NAMALWA (cell line): ENCODE measurements at places on chromosomes 2 and 18.

- no peak for DNase-seq
Measured at GRCh38 chr2:8488001-8488738, 193.7 kb upstream of the ID2 start.

DNA sequence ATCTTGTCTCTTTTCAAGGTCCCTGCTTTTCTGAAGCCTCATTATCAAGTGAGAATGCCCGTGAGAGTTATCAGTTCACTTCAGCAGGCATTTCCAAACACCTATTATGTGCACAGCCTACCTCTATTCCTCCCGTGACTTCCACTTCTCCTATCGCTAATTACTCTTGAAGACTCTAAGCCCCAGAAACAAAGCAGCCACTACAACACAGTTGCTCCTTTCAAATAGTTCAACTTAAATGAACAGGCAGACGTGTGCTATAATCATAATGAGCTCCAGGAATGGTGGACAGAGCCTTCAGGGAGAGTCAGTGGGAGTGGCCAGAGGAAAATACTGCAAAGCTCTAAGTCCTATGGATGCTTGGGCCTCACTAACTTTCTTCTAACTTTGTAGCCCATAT is 159.0 kb downstream of the RDH14 start:
- no peak for DNase-seq

GRCh38 chr2:44715671-44716081 is 225.8 kb upstream of the SIX3 start:
- no peak for DNase-seq

- DNase-seq, result peak; percentile 28
Measured at GRCh38 chr2:170177950-170178781, at the start of gene MYO3B. MYO3B (plus strand) TSS chr2:170178147; CDS start chr2:170178288, 141 bp downstream.

DNA sequence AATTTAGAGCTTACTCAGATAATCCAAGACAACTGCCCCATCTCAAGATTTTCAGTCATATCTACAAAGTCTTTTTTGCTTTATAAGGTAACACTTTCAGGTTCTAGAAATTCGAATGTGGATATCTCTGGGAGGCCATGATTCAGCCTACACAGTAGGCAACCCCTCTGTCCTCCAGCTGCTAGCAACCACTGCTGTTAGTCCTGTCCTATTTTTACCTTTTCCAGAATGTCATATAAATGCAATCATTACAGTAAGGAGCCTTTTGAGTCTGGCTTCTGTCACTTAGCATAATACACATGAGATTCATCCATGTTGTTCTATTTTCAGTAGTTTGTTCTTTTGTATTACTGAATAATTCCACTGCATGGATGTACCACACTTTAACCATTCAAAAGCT is 28.5 kb upstream of the MARCHF7 start:
- DNase-seq, result no peak

DNA sequence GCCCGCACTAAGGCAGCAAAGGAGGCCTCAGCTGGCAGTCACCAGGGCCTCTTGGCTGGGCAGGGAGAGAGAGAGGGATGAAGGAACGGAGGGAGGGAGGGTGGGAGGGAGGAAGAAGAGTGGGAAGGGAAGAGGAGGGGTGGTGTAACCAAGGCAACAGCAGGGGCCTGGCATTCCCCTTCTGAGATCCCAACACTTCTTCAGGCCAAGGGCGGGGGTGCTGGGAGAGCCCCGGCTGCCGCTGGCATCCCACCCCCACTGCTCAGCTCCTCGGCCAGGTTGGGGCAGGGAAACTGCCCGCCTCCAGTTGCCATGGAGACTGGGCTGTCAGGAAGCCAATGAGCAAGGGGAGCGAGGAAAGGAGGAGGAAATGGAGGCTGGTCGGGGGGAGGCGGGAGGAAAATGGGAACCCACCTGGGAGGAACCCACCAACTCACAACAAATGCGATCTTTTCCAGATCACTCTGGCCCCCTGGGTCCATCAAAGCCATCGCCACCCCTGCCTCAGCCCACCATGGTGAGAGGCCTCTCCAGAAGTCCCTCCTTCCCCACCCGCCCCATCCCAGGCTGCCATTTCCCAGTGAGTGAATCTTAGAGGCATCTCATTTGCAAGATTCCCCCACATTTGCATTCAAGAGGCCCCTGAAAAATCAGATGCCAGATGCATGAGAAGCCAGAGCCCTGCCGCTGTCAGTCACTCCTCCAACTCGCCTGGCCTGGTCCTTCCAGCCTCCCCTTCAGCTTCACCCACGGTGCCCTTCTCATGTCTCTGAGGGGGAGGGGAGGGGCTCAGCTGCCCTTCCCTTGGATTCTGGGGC is 12.4 kb downstream of the SH2D6 start:
- DNase-seq, result no peak

GRCh38 chr2:187569042-187569441 is 14.8 kb upstream of the TFPI start:
- no peak for DNase-seq

GRCh38 chr2:106705877-106706276 is 180.1 kb downstream of the ST6GAL2 start:
- DNase-seq, result no peak

GRCh38 chr18:11369556-11369955 is 220.2 kb upstream of the PIEZO2 start:
- no peak for DNase-seq

GRCh38 chr18:9779630-9780029 is 71.5 kb downstream of the RAB31 start:
- no peak for DNase-seq

- DNase-seq, result no peak
Measured at GRCh38 chr2:160226367-160226766, 26.3 kb upstream of the ITGB6 start.

GRCh38 chr2:9288233-9288632 is 81.6 kb downstream of the ASAP2 start:
- DNase-seq, result no peak

DNA sequence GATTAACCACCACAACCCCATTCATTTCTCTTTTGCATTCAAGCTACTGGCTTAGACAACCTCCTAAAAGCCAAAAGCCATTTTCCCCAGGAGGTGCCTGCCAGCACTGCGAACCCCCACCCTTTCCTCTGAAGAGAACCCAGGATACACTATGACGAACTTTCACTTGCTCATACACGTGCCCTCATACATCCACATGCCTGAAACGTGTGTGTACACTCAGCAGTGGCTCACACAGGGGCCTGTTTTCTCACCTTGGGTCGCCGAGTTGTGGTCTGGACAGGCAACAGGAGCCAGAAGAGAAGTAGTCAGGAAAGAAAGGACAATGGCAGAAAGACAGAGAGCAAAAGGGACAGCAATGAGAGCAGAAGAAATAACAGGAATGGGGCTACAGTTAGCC is 7.4 kb downstream of the DCTN1 start:
- no peak for DNase-seq

DNA sequence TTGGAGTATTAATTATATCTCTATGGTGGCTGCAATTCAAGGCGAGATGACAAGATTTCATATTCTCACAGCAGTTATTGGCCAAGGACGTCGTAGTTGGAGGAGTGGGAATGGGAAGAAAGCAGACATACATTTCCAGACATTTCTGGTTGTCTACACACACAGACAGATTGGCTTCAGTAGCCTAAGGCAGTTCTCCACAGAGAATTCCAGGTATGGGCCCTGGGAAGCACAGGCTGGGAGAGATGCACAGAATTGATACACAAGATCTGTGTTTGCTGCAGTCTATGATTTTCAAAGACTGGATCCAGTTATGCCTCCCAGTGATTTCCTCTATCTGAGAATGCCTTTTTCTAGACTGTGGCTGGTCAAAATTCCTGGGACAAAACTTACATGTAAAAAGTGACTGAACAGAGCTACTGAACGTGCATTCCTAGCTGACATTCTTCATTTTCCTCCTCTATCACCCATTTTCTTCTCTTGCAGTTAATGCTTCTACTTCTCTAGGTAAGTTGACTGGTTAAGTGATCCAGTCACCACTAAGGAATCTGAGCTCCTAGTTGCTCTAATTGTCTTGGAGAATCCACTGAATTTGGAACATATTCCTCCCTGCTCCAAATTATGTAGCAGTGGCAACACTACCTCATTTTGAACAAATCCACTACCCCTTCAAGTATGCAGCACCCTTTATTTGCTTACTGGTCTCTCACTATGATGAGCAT is 386.7 kb upstream of the CDH7 start:
- no peak for DNase-seq

DNA sequence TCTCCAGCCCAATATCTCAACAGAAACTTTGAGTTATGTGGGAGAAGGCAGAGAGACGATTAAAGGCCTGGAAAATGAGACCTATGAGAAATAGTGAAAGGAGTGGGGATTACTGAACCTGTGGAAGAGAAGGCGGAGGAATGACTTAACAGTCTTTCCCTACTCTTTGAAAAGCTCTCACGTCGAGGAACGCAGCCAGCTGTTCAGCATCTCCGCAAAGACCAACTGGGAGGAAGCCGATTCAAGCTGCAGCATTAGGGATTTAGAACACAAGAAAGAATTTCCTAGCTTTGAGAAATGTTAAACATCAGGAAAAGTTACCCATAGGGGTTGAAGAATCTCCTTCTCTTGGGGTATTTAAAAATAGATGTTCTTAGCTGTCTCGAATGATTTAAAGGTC is 233.2 kb upstream of the PARD3B start:
- DNase-seq, result no peak

- DNase-seq, result peak; percentile 77
Measured at GRCh38 chr2:68185541-68186164, 28.0 kb downstream of the PNO1 start.

DNA sequence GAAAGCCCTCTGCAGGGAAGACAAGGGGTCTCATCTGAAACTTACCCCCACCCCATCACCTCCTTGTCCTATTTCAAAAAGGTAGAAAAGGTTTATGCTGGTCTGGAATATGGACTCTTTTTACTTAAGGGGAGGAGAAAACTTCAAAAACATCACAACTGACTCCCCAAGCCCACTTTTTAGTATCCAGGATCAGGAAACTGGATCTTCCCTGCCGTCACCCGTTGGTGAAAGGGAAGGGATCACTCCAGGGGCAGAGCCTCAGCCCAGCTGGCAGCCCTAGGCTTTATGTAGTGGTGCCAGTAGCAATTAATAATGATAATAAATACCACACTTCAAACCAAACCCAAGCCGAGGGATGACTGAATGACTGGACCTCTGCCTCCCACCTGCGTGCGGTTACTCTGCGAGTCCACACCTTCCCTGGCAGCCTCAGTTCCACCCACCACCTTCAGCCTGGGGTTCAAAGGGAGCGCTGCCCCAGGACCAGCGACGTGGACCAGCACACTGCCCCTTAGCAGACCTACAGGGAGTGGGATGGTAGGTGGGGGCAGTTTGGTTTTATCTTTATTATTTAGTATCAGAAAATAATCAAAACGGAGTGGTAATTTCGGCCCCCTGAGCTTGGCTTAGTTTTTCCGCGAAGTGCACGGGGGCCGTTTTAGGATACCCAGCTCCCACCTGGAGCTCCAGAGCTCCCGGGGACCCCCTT is 4.9 kb upstream of the GATA6 start:
- DNase-seq, result no peak

- peak; percentile 43 for DNase-seq
Measured at GRCh38 chr2:96161898-96162297, 16.7 kb upstream of the DUSP2 start.

DNA sequence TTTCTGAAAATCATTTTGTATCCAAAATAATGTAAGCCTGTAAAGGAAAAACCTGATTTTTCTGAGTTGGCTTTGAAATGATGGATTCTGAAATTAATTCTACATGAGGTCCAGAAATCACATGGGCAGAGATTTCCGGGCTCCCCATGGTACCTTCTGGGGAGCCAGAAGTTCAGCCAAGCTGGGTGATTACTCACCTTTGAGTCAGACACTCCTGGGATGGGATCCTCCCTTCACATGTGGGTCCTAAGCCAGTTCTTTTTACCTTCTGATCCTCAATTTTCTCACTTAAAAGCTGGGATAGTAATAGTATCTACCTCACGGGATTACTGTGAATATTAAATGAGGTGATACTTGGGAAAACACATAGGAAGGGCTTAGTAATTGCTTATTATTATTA is 179.8 kb upstream of the EPAS1 start:
- no peak for DNase-seq

GRCh38 chr2:223781560-223781959 is 55.8 kb downstream of the AP1S3 start:
- no peak for DNase-seq

- DNase-seq, result no peak
Measured at GRCh38 chr2:170822290-170823087, 5.8 kb downstream of the GAD1 start.

- no peak for DNase-seq
Measured at GRCh38 chr2:23669413-23670244, 257.3 kb downstream of the ATAD2B start.

- DNase-seq, result no peak
Measured at GRCh38 chr2:134679745-134680144, 39.1 kb downstream of the TMEM163 start.

GRCh38 chr2:36696533-36696932 is at the start of gene VIT:
VIT (plus strand) TSS chr2:36696707; CDS start chr2:36716371, 19,664 bp downstream.
- no peak for DNase-seq

DNA sequence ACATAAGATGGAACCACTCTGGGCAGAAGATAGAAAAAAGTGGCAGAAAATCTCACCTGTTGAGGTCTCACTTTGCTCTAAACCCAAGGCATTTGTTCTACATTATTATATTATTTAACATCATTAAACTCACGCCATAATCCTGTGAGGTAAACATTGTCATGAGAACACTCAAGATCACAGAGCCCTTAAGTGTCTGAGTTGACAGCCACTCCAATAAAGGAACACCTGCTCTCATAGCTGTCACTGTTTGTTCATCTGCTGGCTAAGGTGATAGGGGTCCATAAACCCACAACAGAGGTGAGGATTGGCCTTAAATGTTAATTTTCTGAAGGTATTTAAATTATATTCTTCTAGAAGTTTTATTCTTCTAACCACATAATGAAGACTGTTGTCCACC is 439.7 kb downstream of the RIT2 start:
- DNase-seq, result no peak

GRCh38 chr2:29587402-29588190 is 333.8 kb downstream of the ALK start:
- no peak for DNase-seq

DNA sequence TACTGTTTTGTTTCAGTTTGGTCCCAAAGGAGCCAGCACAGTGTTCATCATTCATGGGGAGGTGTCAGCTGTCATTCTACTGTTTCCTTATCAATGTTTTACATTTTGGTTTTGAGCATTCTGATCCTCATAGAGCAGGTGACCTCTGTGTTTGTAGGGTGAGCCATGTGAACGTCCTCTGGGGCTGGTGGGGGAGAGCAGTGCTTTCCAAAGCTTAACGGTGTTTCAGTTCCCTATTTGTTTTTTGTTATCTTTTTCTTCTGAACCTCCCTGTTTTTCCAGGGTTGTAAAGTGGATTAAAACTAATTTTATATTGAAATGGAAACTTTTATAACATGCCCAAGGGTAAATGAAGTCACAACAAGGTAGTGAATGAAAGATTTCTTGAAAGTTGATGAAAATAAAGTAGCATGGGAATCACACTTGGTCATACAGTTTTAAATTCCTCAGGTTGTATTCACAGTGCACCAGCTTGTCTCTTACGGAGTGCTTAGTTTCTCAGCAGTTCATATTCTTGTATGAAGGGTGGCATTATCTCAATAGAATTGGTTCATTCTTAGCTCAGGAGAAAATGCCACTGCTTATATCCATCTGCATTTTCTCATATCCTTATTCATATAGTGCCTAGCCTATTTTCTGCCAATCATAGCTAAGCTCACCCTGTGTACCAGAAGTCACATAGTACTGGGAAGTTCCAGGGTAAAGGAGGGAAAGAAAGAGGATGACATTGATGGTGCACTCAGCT is 54.5 kb downstream of the MAP4K4 start:
- peak; percentile 71 for DNase-seq

GRCh38 chr2:126766969-126767296 is 111.0 kb downstream of the GYPC start:
- DNase-seq, result no peak

- DNase-seq, result no peak
Measured at GRCh38 chr2:119494163-119494790, 30.0 kb downstream of the SCTR start.
